Stimulated activated CD8-positive, alpha-beta memory T cell treated with anti-CD3 and anti-CD28 coated beads, Interleukin-4, amount 100 ng/mL, for 4 hours (primary cell): ENCODE measurements at places on chromosomes 4 and X.
A peak's percentile ranks its signal among the peaks of the same experiment; 100 is the strongest.

DNA sequence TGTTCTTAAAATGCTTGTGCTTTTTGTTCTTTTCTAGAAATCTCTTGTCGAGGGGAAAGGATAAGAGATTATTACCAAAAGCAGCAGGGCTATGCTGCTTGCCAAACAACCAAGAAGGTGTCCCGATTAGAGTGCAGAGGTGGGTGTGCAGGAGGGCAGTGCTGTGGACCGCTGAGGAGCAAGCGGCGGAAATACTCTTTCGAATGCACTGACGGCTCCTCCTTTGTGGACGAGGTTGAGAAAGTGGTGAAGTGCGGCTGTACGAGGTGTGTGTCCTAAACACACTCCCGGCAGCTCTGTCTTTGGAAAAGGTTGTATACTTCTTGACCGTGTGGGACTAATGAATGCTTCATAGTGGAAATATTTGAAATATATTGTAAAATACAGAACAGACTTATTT is 81.5 kb upstream of the PACRGL start:
- DNase-seq: no peak

DNA sequence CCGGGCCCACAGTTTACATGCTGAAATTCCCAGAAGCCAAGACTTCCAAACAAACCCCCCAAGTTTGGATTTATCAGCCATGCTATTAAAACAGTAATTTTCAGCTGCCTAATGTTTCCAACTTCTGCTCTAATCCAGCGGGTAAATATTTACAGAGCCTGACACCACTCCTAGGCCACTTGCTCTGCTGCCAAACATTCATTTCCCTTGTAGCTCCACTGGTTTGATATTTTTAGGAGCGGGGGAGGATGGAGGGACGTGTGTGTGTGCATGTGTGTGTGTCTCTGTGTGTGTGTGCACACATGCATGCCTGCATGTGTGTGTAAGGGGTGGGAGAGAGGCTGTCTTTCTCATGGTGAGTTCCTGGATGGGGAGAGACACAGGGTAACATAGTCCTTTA is 115.7 kb upstream of the PJA1 start:
- DNase-seq: no peak

DNA sequence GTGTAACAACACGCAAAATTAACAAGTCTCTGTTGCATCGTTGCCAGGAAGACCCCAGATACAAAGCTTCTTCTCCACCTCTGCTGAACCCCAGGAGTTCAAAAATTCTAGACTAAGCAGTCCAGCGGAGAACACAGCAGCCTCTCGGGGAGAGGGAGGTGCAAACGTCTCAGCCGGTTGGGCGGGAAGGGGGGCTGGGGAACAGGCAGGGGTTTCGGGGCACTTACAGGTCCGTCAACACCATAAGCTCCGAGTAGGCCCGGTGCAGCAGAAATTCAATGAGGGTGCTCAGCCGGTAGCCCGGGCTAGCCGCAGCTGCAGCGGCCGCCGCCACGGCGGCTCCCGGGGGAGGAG is 394 bp downstream of the MED14 start:
- DNase-seq: no peak

- DNase-seq: no peak
Measured at GRCh38 chr4:66926687-66927086, 618.6 kb downstream of the CENPC start.

DNA sequence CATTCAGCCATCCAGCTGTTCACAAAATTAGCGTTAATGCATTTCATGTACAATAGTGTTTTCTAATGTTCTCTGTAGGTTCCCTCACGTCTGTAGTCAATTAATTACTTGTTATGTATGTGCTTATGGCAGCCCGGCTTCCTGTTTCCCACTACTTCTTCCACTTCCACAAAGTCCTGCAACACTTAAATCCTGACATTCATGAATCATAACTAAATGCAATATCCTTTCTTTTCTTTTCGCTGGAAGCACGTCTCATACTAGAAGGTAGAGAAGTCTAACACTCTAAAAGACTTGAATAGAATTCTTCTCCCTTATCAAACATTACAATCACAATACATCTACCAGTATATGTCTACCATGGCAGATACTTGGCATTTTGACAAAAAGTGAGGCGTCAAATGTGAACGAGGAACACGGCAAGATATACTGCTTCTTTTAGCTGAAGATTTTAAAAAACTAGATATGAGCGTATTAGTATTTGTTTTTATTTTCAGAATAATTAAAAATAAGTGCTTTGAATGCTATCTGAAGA is 239.0 kb upstream of the DIAPH2 start:
- no peak for DNase-seq

DNA sequence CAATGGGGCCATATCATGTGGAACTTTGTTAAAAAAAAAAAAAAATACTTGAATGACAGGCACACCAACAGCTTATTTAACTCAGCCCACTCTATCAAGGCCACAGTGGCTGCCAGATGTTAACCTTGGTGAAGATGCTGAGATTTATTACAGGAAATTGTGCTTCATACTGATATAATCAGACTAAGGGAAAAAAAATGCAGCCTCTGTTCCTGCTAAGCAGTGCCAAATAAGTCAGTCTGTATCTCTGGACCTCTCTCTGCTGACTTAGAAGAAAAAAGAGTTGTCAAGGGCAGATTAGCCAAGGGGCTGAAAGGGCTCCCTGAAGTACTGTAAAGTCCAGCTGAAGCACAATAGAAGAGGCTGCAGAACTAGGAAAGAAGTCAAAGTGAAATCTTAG is 677.7 kb upstream of the HTR2C start:
- DNase-seq: no peak

DNA sequence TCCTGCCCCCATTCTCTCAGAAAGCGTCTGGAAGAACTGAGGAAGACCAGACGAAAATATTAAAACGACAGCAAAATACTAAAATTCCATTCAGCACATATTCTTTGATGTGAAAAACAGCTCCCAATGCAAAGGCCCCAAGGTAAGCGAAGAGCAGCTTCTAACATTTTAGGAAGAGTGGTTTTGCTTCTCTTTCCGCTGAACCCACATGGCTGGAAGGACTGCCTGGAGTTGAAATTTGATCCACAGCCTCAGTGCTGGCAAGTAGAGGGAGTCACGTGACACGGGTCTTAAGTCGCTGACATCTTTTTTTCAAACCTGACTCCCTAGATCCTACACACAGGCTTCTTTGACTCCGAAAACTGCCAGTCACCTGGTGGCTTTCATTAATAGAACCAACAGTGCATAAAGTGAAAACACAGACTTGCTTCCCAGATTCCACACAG is at the start of gene FAM13A:
Gene FAM13A, minus strand, starts transcription at position 233 of the 446 bp plus-strand sequence. Its CDS starts 221 bp downstream, at position 12.
- no peak for DNase-seq

DNA sequence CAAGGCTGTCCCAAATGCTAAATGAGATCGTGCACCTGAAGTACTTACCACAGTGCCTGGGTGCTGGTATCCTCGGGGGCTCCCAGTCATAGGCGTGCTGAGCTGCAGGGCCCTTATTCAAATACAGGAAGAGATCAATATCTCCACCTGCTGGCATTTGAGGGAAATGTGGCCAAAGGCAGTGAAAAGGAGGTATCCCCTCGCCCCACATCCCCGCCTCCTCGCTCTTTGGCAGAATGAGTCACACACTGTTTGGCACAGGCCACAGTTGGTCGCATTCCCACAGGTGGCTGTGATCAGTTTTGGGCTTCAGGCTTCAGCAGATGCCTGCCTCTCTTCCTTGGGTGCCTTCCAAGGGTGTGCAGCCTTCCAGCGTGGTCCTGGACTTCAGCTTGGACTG is 28.4 kb downstream of the ZNF185 start:
- DNase-seq: peak; percentile 18

- DNase-seq: no peak
Measured at GRCh38 chrX:34300871-34301270, 168.8 kb upstream of the FAM47A start.

GRCh38 chr4:15675356-15675755 is 6.3 kb upstream of the FAM200B start:
- DNase-seq: no peak
